Cerebellar cortex (tissue), 1 donor: ENCODE measurements at places on chromosomes 4 and X.

- DNase-seq = no peak
Observed at GRCh38 chr4:86055898-86056297, 304.0 kb downstream of the MAPK10 start.

- DNase-seq = no peak
Observed at GRCh38 chr4:183147196-183147595, 48.1 kb downstream of the WWC2 start.

DNA sequence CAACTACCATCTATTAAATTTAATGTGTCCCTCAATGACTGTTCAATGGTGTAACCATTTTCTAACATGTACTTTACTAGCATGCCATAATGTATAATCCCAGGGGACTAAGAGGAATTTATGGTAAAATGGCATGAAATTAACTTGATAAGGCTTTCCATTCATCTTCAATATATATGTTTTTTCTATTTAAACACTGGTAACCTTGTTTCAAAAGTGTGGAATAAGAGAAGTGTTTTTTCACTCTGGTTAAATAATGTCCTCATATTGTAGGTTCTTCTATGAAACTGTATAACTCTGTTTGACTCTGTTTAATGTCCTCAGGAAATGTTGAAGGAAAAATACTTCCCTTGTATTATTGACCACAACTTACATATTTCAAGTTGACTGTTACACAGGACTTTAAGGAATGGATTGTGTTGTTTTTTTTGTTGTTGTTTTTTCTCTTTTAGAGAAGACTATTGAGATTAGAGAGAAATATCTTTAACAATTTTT is 113.8 kb upstream of the ARSJ start:
- no peak for DNase-seq

DNA sequence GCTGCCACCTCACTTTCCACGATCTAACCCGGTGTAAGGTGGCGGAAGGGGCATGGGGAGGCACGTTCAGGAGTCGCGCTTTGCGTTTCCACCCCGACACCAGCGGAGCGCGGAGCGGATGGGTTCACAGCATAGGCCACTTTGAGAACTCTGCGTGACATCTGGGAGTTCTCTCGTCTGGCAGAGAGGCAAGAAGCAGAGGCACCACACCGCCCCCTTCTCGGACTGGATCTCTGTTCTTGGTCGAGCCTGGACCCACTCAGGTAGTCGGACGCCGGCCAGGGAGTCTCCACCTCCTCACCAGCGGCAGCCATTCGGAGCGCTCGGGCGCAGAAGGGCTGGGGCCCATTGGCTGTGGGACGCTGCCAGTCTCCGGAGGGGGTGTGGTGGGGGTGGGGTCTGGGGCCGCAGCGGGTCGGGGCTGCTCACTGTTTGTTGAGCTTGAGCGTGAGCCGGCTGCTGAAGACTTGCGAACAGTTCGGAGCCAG is at the start of gene DACH2:
TSS of gene DACH2 (plus strand) at position 428 of the 488 bp plus-strand sequence.
- peak; percentile 0 for DNase-seq

- DNase-seq = peak; percentile 49
Observed at GRCh38 chrX:71909956-71910355, 689 bp upstream of the NHSL2 start.
